Mesenteric fat pad (tissue), 1 donor: ENCODE measurements at places on chromosomes 5 and 9. TPM values are rescaled to one million over a fixed set of nuclear protein-coding genes. Genes with fewer than 3 reads are reported as not detected.

GRCh38 chr9:68707801-68708488 is 2.9 kb downstream of the PIP5K1B start:
- no peak for DNase-seq

- no peak for DNase-seq
Measured at GRCh38 chr5:139076111-139076510, 122.1 kb downstream of the SIL1 start.

CER1 gene
- total RNA-seq: not detected

AJM1 gene
- 1.00 TPM for total RNA-seq

DNA sequence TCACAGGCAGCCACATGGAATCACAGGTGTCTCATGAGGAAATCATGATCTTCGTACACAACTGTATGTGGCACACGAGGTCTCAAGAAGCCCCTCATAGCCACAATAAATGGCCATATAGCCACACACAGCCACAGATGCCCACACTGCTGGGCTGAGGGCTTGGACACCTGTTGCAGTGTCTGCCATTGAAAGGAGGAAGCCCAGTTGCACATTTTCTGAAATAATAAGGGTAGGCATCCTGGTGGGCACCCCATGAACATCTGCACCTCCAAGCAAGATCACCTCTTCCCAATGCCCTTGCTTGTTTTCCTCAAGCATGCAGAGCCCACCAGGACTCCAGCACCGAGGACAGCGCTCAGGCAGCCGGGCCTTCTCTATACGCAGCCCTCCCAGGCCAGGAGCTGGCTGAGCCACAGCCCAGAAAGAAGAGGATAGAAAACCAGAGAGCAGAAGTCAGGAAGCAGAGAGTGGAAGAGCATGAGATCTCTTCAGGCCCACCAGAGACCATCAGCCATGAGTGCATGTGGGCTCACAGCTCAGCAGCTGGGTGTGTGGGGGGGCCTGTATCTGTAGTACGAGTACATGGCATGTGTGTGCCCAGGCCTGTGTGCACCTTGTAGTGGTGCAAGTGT is 1.0 kb upstream of the ACSL6 start:
- DNase-seq: peak; percentile 82

DNA sequence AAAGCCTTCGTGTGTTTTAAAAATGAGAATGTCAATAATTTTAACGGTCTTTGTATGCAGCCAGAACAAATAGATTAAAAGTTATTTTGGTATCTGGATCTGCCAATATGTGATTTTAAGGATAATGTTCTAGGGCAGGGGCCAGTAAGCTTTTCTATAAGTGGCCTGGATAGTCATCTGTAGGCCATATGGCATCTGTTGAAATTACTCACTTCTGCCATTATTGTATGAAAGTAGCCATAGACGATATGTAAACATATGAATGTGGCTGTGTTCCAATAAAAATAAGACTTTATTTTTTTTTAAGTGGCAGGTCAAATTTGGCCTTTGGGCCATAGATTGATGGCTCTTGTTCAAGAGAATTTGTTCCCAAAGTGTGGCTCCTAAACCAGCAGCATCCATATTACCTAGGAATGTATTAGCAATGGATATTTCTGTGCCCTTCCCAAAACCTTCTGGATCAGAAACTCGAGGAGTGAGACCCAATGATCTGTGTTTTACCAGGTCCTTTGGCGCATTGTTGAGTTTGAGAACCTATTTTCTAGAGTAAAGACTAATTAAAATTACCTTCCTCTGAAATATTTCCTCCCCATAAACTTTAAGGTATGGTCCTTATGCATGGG is 55.9 kb downstream of the C6 start:
- no peak for DNase-seq

GRCh38 chr5:41485533-41485932 is 24.9 kb downstream of the PLCXD3 start:
- no peak for DNase-seq
